CD4-positive, alpha-beta T cell treated with Interleukin-12 subunit alpha and Interleukin-12 subunit beta, for 1 hour (primary cell): ENCODE measurements at places on chromosomes 7 and 10.

GRCh38 chr7:24597014-24597413 lies 23.8 kb downstream of the PALS2 start:
- no peak for DNase-seq

- no peak for DNase-seq
Measured at GRCh38 chr10:29250066-29250465, 38.8 kb upstream of the LYZL1 start.

GRCh38 chr10:124653811-124654651 lies 90.1 kb downstream of the FAM53B start:
- DNase-seq, result no peak

DNA sequence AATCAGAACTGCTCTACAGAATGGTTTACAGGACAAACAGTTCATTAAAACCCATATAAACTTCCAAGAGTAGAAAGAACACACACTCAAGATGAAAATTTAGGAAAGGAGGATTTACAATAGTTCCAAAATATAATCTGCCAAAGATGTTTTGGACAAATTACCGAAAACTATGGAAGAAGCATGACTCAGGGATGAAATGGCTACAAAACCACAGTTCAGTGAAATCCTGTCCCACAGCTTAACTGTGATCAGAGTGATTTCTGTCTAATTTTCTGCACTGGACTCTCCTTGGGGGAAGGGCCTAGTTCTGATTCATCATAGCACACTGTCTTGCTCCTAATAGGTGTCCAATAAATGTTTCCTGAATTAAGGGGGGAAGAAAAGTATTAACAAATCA lies 82.2 kb downstream of the HIPK2 start:
- no peak for DNase-seq

- no peak for DNase-seq
Measured at GRCh38 chr7:37191797-37192196, 256.9 kb downstream of the ELMO1 start.

DNA sequence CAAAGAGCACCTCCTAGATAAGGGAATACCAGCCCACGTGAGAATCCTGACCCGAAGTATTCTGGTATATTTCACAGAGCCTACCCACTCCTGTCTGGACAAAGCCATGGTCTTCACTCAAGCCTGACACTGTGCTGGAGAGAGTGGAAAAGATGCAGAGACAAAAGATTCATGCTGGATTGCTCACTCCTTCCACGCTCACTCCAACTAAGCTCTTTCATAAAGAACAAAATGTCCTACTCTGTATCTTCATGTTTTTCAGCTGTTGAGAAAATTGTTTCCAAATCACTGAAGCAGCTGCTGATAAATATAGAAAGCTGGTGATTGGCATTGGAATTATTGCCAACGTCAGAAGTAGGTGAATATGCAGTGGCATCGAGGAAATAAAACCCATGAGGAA lies 106.0 kb downstream of the ABLIM1 start:
- DNase-seq, result no peak

- DNase-seq, result no peak
Measured at GRCh38 chr10:131802996-131803395, 97.8 kb upstream of the PPP2R2D start.

- no peak for DNase-seq
Measured at GRCh38 chr7:23356726-23357125, 57.6 kb downstream of the MALSU1 start.

- DNase-seq, result peak; percentile 75
Measured at GRCh38 chr10:26438534-26439341, 597 bp downstream of the APBB1IP start.

DNA sequence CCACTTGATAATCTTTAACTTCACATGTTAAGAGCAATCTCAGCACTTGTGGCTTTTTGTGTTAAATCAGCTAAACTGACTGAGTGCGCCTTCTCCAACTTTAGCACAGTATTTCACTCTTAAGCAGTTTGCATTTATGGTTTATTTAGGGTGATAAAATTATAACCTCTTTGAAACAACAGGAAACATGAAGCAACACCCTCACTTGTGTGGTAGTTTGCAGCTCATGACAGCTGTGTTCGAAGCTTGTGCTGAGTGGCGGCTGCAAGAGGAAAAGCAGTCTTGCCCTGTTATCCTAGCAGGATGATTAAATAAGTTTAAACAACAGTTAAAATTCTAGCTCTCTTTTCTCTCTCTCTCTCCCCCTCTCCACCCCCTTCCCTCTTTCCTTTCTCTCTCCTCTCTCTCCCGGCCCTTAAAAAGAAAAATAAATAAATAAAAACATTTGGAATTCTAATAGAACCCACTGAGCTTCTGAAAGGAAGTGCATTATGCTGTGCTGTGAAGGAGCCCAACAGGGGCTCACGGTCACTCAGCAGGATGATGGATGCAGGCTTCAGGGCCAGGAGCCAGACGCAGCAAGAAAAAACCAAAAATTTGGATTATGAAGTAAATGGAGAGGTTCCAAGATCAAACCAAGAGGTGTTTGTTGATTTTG lies 25.2 kb downstream of the OGDH start:
- peak; percentile 72 for DNase-seq

DNA sequence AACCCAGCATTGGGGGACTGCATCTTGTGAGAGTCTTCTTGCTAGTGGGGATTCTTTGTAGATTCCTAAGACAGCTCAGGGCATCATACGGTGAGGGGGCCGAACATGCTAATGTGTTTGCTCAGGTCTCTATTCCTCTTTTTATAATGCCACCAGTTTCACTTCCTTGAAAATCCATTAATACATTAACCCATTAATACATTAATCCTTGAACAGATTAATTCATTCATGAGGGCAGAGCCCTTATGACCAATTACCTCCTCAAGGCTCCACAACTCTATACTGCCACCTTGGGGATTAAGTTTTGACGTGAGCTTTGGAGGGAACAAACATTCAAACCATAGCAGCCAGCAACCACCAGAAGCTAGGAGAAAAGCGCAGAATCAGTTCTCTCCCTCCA lies 67.2 kb upstream of the POT1 start:
- DNase-seq, result no peak

GRCh38 chr10:51918884-51919325 lies 219.5 kb upstream of the CSTF2T start:
- no peak for DNase-seq

- DNase-seq, result no peak
Measured at GRCh38 chr7:70419526-70420380, 712.2 kb upstream of the GALNT17 start.

DNA sequence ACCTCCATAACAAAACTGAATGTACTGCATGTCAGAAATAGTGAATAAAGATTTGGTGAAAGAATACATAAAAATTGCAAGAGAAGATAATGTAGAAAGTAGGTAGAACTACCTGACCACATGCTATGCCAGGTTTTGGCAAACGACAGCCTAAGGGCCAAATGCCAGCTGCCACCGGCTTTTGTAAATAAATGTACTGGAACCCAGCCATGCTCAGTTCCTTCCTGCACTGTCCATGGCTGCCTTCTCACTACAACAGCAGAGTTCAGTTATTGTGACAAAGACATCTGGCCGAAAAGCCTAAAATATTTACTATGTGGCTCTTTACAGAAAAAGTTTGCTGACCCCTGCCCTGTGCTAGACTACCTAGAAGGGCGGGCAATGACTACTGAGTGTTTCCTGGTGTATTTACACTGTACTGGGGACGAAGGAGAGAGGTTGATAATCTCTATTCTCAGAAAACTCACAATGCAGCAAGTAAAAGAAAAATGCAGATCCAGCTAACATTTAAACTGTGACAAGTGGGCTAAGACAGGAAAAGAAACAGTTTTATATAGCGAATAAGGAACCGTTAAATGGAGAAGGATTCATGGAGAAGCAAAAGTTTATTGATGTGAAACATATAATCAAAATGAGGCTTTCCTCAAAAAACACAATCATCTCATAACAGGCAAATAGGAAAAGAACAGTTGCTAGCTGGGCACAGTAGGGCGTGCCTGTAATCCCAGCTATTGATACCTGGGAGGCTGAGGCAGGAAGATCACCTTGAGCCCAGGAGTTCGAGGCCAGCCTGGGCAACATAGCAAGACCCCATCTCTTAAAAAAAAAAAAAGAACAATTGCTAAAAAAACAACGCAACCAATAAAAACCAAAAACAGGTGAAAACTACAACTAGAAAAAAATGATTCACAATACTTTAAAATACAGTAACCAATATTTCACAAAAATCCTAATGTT lies 13.7 kb downstream of the KIN start:
- DNase-seq, result no peak

- DNase-seq, result no peak
Measured at GRCh38 chr7:154425271-154425670, 373.1 kb downstream of the DPP6 start.

DNA sequence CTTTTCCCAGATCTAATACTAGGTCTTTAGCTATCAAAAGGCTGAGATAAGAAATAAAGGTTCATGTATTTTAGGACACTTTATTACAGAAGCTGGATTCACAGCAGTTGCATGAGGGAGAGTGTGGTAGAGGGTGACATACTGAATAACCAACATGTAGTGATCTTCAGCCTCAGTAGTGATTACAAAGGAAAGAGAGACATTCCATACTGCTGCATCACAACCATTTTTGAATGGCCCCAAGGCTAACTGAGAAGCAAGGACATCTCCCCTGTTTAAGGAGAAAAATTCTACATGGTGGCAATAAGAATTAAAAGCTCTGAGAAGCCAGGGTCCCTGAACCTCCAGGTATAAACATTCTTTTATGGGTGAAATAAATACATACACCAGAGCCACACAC lies 35.3 kb downstream of the COG5 start:
- no peak for DNase-seq

- no peak for DNase-seq
Measured at GRCh38 chr7:115101199-115101598, 179.3 kb downstream of the MDFIC start.

- DNase-seq, result no peak
Measured at GRCh38 chr7:140069298-140069949, 6.7 kb upstream of the PARP12 start.

GRCh38 chr10:89053555-89053954 lies 63.0 kb downstream of the FAS start:
- no peak for DNase-seq

DNA sequence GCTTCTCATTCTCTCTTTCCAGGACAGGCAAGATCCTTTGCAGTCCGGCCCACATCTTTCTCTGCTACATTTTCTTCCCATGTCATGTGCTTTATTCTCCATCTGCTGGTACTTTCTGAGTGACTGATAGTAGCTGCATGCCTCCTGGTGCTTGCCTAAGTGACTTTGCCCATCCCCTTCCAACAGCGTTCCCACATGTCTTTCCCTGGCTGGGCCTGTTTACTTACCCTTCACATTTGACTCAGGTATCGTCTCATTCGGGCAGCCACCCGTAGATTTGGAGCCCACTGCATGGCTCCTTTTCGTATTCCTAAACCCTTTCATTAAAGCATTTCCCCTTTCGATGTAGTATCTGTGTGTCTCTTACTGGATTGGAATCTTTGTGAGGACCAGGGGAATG lies 24.6 kb downstream of the TYW1 start:
- no peak for DNase-seq

DNA sequence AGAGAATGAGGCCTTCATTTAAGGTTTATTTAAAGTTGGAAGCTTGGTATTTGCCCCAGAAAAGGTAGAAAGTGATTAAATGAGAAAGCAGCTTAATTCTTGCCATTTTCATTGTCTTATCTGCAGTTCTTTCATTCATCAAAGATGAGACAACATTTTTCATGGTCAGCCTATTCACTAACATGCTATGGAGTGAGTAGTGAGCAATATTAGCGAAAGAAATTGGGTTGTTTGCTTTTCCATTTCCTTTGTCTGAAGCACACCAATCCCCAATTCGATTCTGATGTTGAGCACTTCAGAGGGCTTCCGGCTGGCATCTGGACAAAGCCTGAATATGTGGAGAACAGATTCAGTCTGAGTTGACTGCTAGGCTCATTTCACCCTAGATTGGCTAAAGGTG lies 317.2 kb downstream of the BBS9 start:
- DNase-seq, result no peak

DNA sequence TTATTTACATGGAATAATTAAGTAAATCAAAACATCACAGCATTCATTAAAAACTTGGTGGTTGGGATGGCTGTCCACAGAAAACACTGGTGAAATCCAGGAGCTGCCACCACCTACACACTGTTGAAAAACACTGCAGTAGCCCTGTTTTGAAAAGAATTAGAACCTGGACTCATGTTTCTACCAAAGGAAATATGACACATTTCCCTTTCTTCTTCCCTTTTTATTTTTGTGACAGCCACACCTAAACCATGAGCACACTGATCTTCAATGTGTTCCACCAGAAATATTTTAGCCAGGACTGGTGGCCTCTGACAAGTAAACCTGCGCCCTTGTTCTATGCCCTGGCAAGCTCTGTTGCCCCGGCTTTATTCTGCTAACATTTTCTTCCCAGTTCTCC lies 3.3 kb downstream of the TMEM140 start:
- no peak for DNase-seq
